Activated effector memory CD4-positive, alpha-beta T cell treated with anti-CD3 and anti-CD28 coated beads, Interleukin-2, amount 50 U/mL, for 16 hours (primary cell): ENCODE measurements at places on chromosomes 2 and 18.

DNA sequence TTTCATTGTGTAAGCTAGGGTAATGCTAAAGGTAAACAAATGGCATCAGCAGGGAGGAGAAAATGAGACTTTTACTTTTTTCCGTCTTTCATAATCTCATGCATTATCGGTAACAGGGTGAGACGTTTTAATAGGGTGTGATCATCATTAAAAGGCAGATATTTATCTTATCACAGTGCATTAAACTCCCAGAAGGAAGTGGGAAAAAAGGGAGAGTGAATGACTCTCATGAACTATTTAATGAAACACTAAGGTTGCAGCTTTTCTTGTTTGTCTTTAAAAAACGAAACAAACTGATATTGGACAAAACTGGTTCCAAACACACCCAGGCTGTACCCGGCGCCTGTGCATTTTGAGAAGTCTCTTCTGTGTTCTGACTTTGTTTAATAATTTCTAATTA, 1936.8 kb upstream of the PIK3C3 start:
- no peak for DNase-seq

- no peak for DNase-seq
These were observed 171.1 kb downstream of the ZFP36L2 start for GRCh38 chr2:43055086-43055912.

GRCh38 chr2:2708575-2709430, 377.7 kb upstream of the MYT1L start:
- DNase-seq = no peak

DNA sequence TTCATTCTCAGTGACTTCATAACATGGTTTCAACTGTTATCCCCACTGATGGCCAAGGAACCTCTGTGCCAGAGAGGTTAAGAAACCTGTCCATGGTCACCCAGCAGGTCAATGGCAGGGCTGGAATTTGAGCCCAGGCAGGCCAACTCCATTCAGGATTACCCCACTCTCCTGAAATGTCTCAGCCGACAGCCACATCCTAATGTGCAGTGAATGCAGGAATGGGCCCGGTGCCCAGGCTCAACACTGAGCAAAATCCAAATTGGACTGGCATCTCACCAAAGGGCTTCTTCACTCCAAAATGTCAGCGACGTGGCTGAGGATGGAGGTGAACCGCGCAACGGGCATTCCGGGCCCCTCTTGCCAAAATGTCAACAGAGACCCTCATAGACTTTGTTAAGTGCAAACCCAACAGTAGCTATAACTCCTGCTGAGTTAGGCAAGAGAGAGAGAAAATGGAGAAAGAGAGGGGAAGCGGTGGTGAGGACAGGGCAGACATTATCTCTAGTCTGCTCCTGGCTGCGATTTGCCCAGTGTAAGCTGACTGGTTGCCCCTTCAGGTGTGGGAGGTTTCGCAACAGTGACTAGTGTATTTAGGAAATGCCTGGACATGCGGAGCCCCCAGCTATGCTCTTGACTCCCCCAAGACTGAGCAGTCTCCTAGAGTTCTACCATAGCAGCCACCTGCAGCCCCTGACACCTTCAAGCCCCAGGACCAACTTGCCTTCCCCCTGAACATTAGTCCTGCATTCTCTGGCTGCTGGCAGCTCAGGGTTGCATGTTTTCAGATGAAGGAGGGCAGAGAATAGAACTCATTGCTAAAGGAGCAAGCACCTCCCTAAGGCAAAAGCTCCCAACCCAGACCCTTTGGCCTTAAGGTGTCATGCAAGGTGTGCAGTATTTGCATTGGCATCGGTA, 167.7 kb downstream of the ANAPC1 start:
- no peak for DNase-seq

DNA sequence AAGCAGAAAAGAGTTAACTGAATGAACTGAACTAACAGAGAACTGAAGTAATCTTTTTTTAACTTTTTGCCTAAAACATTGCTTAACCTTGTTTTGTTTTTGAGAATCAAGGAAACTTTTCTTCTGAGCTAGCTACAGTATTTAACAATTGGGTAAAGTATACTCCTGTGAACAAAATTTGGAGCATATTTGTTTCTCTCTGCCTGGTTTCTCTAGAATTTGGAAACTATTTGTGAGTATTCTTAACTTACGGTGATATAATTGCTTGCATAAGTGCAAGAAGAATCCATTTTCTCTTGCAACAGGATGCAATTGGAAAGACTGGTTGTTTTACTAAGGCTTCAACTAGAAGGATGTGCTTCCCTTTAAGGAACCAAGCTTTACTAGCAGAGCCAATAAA, 65.9 kb upstream of the FAM98A start:
- DNase-seq = no peak

GRCh38 chr2:108106731-108107130, 120.4 kb downstream of the SLC5A7 start:
- DNase-seq = no peak

- DNase-seq = no peak
These were observed 24.4 kb upstream of the ACKR3 start for GRCh38 chr2:236545248-236545658.

- no peak for DNase-seq
These were observed 435.0 kb upstream of the SPRED2 start for GRCh38 chr2:65867446-65867845.

DNA sequence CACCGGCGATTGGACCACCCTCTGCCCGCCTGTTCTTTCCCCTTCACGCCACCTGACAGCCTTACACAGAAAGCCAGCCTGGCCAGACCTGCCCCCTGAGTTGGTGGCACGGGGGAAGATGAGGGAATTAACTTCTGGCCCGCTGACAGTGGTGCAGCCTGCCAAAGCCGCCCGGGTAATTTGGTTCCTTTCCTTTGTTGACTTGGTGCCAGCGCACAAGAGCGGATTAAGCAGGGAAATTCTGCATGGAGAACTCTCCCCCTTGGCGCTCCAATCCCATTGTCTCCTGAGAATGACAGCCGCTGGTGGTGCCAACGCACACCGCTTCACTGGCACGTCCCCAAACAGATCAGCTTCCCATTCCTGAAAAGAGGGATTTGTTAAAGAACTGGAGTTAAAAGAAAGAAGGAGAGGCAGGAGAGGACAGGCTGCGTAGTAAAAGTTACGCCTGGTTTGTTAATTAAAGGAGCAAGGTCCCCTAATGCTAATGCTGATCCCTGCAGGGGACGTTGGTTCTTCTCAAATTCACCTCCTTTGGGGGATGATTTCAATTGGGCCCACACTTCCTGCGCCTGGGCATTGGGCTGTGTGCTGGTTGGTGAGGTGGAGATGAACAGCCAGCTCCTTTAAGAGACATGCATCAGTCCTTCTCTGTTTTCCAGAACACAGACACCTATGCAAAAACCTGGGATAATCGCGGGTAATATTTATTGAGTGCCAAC, 286.8 kb downstream of the MYCN start:
- DNase-seq = no peak

- DNase-seq = no peak
These were observed 11.5 kb downstream of the PPP1R7 start for GRCh38 chr2:241161646-241162281.

GRCh38 chr2:76491503-76491902, 780.8 kb upstream of the GCFC2 start:
- no peak for DNase-seq

- no peak for DNase-seq
These were observed 2.7 kb downstream of the OTX1 start for GRCh38 chr2:63053081-63053888.

DNA sequence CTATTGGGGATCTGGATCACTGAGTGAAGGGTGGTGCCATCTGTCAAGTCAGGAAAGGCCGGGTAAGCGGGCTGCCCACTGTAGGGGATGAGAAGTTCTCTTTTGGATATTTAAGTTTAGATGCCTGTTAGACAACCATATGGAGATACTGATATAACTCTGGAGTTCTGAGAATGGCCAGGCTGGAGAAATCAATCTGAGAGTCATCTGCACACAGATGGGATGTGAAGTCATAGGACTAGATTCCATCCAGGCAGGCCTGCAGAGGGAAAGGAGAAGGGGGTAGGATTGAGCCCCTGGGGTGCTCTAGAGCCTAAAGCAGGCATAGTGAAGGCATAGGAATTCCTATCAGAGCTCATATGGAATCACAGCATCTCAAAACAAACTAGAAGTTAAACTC, 30.1 kb downstream of the SPRED2 start:
- DNase-seq = no peak

GRCh38 chr2:101802329-101802728, 104.8 kb downstream of the MAP4K4 start:
- no peak for DNase-seq
